ENCODE measurements at places on chromosomes 6 and 20.

DNA sequence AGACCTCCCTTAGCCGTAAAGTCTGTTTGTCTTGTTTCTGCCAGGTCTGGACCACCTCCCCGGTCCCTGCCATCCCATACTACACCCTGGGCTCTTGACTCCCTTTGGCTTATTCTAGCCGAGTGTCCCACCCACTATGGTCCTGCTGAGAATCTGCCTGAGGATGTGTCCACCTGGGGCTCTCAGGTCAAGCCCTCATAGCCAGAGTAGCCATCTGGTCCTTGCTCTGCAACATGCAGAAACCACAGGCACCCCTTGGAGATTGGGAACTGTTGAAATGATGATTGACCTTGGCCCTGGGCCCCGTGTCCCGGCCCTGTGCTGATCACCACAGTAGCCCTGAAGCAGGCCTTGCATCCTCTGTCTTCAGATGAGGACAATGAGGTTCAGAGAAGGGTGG is 44.0 kb downstream of the VSTM2L start:
- DNase-seq, result no peak

DNA sequence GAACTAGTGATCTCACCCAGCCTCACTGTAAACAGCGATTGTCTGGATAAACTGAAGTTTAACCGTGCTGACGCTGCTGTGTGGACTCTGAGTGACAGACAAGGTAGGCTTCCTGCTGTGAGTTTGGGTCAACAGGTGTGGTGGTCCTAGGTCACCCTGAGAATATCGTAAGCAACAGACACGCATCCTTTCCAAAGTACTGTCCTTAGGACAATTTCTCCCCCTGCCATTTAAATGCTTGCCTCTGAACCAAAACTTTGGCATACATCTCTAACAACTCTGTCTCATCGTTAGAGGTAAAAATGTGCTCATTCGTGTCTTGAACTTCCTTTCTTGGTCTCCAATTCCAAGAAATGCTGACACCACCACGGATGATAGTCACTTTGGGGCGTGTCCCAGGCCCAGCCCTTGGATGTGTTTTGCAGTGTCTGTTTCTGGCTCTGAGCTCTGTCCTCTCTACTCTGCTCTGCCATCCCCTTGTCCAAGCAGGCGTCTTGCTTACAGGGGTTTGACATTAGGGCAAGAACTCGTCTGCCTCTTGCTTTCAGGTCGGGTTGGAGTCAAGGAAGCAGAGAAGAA is 95.5 kb downstream of the EYA2 start:
- DNase-seq, result no peak

DNA sequence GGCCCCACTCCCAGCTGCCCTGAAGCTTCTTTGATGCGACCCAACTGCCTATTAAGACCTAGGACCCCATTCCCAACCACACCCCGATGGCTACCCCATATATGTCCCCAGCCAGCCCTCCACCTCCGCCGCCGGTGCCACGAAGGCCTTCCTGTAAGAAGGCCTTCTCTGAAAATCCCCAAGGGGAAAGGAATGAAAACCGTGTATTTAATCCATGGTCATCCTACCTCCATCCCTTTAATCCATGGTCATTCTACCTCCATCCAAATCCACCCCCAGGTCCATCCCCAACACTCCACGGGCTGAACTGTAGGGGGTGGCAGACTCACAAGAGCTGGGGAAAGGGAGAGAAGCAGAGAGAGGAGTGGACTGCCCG is 545 bp upstream of the VSX1 start:
- DNase-seq, result no peak

DNA sequence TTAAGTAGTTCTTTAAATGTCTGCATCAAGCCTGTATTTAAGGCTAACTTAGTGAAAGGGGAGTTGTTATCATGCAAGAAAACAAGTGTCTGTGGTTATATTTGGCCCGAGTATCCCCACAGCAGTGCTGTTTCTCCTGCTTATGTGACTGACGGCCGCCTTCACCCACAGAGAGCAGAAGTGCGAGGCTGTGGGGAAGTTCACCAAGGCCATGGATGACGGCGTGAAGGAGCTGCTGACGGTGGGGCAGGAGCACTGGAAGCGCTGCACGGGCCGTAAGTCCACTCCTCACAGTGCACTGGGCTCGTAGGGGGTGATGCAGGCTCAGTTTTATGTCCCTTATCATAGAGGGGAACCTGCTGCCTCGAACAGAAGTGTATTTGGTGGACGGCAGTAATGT is 53.2 kb upstream of the SYNJ2 start:
- no peak for DNase-seq

- DNase-seq, result no peak
Observed at GRCh38 chr6:79239536-79240168, 5.2 kb upstream of the HMGN3 start.

- no peak for DNase-seq
Observed at GRCh38 chr6:136378888-136379287, 89.2 kb upstream of the BCLAF1 start.

GRCh38 chr20:61291166-61291829 is 39.2 kb downstream of the CDH4 start:
- DNase-seq, result no peak

DNA sequence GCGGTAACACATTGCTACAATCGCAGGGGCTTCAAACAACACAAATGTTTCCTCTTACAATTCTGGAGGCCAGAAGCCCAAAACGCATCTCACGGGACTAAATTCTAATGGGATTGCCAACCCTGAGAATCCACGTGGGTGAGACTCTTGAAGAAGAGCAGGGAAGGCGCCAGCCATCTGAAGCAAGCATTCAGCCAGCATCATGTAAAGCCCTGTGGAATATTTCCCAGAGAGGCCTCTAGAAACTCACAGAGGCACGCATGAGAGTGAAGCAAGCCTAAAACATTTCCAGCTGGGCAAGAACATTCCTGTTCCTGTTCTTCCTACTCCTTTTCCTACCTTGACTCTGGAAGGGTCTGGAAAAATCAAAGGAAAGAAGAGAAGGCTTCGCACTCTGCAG is 19.6 kb upstream of the FNDC1 start:
- no peak for DNase-seq

DNA sequence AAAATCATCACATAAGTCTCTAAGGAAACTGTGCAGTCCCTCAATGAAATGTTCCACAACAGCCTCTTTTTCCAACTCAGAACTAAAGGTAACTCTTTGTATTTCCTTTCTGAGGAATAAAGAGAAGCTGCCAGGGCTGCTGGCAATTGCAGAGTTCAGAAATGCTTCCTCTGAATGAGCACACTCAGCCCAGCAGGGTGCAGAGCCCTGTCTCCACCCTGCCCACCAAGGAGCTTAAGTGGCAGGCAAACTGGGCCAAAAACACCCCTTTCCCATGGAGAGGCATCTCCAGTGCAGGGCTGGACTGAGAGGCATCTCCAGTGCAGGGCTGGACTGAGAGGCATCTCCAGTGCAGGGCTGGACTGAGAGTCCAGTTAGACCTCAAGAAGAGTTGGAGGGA is 255.4 kb downstream of the GMPR start:
- no peak for DNase-seq

GRCh38 chr6:28772480-28773381 is 151.1 kb downstream of the TRIM27 start:
- DNase-seq, result no peak

GRCh38 chr20:47642118-47642517 is 140.4 kb downstream of the NCOA3 start:
- no peak for DNase-seq

DNA sequence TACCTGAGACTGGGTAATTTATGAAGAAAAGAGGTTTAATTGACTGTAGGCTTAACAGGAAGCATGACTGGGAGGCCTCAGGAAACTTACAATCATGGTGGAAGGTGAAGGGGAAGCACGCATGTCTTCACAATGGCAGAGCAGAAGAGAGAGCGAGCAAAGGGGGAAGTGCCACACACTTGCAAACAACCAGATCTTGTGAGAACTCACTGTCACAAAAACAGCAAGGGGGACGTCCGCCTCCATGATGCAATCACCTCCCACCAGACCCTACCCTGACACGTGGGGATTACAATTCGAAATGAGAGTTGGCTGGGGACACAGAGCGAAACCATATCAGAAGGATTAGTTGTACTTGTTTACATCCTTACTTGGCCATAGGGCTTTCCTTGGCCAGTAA is 49.7 kb downstream of the FIG4 start:
- DNase-seq, result no peak

- DNase-seq, result no peak
Observed at GRCh38 chr6:108186226-108186625, 20.4 kb downstream of the NR2E1 start.

DNA sequence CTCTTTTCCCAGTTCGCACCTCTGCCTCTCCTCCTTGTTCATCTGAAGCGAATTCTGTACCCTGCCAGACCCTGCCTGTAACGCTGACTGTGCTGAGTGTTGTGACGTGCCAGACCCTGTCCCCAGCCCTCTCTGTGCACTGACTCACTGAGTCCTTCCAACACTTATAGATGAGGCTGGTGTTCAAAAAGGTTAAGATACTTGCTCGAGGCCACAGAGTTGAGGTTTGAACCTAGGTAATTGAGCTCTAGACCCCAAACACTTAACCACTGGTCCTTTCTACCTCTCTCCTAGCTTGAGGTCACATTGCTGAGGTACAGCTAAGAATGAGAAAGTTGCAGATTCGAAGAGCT is 45.7 kb upstream of the NEDD9 start:
- no peak for DNase-seq

GRCh38 chr6:110476046-110476849 is at the start of gene SLC22A16:
TSS of gene SLC22A16 (minus strand) at chr6:110476613. CDS start at chr6:110476574, 39 bp downstream.
- no peak for DNase-seq

DNA sequence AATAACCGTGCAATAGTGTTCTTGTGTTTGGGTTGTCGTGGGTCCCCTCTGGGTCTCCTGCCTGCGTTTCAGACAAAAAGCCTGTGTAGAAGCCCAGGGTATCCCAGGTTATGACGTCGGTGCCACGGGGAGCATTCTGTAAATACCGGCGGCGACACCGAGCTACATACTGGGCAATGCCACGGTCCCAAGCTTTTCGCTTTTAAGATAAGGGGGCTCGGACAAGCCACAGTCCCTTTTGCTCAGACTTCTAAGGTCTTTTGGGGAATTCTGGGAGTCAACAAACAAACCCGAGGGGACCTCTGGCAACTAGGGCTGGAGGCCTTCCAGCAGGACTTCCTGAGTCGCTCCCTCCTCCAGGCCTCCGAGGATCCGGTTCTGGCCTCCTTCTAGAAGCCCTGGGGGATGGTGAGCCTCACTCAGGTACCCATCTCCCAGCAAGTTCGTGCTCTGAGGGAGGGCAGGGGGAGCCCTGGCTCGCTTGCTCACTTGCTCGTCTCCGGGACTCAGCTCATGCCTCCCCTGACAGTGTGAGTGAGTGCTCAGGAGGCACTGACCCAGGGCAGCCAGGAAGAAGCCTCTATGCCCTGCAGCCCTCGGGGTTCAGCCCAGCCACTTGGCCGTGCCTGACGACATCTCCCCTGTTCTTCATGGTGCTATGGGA is 62.4 kb upstream of the MRPS10 start:
- no peak for DNase-seq

DNA sequence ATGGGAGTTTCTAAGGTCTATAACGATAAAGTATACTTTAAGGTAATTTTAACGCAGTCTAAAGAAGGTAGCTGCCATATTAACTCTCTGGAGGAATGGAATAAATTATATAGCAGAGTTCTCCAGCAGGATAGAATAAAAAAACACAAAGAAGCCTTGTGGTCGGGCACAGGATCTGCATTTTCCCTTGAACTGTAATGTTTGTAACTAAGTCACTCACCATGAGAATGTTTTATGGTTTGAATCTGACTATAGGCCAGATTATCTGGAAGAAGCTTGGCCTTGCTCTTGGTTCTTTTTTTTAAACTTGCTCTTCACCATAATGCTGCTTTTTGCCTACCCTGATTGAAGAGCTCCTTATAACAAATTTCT is 238.8 kb upstream of the NOX3 start:
- no peak for DNase-seq

DNA sequence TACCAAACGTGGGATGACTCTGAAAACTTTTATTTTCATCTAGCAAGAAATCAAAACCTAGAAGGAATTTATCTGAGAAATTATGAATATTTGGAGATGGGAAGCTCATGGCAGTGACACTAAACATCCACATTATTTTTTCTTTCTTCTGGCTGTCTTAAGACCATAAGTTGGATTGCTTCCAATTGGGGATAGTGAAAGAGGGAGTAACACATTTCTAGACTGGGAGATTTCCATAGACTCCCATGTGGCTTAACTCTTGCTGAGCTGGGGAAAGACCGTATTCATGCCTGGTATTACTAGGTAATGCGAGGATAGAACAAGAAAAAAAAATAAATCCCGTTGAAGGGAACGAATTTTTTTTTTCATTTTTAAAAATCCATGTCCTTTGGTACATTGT is 120.0 kb downstream of the UTRN start:
- no peak for DNase-seq

DNA sequence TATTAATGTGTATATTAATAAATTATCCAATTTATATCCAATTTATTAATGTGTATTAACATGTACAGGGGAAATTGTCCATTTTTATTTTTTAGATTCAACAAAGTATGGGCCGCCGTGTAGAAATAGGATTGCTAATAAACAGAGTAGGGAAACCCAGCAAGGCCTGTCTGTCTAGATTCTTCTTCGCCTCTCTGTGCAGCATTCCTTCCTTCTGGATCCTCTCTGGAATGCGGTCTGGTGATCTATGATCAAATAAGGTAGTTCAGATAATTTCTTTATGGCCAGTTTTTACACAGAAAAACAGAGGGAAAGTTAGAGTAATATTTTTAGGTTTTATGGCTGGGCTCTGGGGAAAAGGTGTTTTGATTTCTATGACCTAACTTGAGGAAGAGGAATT is 19.9 kb upstream of the HFE start:
- DNase-seq, result no peak

DNA sequence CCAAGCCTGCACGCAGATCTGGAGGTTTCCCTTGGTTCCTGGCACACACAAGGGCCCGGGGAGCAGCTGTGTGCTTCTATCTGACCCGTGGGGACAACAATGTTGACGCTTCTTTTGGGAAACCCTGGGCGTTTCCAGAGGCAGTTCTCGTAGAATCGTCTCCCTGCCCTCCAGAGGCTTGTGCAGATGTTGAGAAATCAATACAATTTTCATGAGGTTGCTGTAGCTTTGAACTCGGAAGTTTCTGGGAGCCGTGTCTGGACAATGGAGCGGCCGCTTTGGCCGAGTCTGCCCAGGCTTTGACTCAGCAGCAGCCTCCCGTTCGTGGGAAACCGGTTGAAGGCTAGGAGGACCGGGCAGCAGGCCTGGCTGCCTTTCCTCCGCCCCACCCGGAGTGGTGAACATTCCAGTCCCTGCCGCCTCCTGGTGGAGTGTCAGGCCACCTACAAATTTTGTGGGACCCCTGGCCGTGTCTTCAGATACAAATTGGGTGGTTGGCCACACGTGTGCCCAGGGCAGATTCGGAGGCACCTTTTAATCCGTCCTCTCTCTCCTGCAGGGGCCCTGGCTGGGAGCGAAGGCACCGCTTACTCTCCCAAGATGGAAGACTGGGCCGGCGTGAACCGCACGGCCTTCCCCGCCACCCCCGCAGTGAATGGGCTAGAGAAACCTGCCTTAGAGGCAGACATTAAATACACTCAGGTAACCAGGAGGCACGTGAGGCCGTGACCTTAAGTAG is 2.7 kb downstream of the PAX1 start:
- DNase-seq, result no peak
